ENCODE measurements at places on chromosomes 2 and 18.

DNA sequence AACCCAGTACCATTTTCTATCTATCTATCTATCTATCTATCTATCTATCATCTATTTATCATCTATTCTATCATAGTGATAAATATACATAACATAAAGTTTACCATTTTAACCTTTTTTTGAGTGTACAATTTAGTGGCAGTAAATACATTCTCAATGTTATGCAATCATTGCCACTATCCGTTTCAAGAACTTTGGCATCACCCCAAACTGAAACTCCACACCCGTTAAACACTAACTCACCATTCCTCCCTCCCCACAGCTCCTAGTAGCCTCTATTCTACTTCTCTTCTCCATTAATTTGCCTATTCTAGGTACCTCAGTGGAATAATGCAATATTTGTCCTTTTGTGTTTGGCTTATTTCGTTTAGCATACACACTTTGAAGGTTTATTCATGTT is 82.5 kb upstream of the KCNE4 start:
- DNase-seq = no peak

- DNase-seq = no peak
Measured at GRCh38 chr2:160270571-160271113, 70.6 kb upstream of the ITGB6 start.

DNA sequence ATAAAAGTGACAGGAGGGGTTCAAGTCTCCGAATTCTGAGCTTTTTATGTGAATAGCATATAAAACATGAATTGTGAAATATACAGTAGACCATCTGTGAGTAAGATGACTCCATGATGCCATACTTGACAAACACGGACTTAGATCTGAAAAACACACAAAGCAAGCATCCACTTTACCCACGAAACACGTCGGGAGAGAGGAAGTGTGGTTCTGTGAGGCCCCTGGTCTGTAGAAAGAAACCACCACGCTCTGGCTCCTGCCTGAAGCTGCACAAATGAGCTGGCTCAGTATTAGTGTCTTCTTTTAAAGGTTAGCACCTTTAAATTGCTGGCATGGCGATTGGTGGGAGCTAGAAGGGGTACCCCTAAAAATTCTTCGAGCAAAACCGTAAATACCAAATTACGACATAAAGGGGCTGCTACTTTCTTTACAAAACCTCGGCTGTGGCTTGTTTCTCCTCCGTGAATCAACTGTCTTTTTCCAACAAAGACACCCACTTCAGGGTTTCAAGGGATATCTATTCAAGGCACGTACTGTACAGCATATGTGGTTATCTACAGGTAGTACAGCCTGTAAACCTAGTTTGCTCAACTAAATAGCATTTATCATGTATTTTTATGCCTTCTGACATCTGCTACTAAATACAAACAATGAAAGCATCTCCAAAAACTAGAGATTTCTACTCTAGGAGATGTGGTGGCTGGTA is 70.9 kb downstream of the AFF3 start:
- DNase-seq = no peak

DNA sequence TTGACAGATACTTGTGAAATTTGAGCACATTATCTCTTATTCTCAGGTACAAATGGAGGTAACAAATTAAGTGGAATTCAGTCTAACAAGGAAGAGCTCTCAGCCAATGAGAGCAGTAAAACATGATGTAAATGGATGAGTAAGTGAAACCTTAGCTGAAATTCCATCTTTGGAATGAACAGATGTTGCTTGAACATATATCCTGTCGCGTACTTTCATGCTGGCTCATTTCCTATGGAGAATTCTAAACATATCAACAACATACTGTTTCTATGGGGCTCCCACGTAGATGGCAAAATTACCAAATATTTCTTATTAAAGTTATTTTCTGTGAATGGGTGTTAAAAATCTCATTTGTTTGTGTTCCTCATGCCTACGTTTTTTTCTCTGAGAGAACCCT is 256.3 kb upstream of the LINC00305 start:
- DNase-seq = no peak

DNA sequence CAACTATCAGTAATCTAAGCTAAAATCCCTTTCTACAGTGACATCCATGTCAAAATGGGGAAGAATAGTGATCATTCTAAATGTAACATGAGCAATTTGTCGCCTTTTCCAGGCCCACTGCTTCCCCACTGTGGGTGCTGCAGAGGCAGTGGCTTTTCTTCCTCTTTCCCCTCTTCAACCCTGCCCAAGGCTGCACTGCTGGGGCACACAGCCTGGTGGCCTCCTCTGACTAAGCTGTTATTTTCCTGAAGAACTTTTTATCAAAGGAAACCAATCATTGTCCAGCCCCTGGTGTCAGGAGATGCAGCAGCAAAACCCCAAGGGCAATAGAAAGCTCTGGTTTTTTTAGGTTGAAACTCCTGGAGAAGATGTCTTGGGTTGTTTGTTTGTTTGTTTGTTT is 117.6 kb upstream of the KLF7 start:
- DNase-seq = no peak

DNA sequence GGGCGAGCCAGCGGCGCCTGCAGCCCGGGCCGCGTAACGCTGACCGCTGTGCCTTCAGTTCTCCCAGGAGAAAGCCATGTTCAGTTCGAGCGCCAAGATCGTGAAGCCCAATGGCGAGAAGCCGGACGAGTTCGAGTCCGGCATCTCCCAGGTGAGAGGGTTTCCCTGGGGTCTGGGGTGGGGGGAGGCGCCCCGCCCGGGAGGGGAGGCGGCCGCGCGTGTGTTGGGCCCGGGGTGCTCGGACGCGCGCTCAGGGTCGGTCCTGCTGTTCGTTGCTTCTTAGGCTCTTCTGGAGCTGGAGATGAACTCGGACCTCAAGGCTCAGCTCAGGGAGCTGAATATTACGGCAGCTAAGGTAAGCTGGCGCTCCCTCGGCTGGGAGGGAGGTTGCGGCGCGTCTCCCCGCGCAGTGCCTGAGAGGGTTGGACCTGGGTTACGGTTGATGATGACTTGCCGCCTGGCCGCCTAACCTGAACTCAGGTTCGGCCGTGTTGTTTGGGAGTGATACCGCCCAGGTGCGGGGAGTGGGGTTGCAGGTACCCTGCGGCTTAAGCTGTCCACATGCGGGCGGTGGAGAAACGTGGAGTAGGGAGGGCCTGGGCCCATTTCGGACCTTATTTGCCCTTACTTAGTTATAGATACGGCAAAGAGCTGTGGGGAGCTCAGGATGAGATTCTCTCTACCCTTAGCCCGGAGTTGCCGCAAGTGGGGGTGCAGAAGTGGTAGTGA is 638 bp downstream of the RPS7 start:
- no peak for DNase-seq

- no peak for DNase-seq
Measured at GRCh38 chr2:191521608-191522208, 156.2 kb upstream of the NABP1 start.

DNA sequence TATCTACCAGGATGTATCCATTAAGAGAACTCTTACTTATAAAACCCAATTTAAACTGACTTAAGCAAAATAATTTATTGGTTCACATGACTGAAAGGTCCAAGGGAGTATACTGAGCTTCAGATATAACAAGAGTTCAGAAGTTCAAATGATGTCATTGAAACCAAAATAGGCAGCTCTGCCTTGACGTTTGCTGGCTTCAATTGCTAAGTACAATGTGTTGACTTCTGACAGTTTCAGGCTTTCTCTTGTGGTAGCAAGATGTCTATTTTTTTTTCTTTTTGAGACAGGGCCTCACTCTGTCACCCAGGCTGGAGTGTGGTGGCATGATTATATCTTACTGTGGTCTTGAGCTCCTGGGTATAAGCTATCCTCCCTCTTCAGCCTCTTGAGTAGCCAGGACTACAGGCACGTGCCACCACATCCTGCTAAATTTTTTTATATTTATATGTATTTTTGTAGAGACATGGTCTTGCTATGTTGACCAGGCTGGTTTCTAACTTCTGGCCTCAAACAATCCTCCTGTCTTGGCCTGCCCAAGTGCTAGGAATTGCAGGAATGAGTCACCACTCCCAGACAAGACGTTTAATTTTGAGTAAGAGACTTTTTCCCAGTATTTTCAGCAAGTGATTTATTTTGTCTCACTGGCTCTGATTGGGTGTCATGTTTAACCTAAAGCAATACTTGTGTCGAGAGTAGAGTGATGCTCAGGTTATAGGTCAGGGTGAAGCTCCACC is 184.8 kb downstream of the NR4A2 start:
- no peak for DNase-seq

- DNase-seq = no peak
Measured at GRCh38 chr2:188478724-188479123, 187.1 kb downstream of the GULP1 start.

- DNase-seq = peak; percentile 76
Measured at GRCh38 chr2:223418604-223419199, 183.5 kb downstream of the SCG2 start.

GRCh38 chr2:209208211-209208610 is 215.6 kb upstream of the MAP2 start:
- no peak for DNase-seq

DNA sequence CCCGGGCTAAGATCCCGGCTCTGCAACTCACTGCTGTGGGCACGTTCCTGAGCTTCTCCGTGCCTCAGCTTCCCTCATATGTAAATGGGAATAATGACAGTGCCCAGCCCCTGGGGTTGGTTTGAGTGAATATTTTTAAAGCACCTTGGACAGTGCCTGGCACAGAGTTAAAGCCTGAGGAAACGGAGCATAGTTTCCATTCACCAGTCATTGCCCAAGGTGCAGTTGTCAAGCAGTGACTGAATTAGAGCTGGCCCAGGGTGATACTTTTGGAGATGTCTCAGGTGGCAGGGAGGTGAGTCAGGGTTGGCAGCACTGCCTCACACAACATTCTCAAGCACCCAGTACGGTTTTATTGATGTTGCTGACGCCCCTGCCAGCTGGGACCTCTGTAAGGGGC is 12.2 kb downstream of the TMEM177 start:
- DNase-seq = no peak

DNA sequence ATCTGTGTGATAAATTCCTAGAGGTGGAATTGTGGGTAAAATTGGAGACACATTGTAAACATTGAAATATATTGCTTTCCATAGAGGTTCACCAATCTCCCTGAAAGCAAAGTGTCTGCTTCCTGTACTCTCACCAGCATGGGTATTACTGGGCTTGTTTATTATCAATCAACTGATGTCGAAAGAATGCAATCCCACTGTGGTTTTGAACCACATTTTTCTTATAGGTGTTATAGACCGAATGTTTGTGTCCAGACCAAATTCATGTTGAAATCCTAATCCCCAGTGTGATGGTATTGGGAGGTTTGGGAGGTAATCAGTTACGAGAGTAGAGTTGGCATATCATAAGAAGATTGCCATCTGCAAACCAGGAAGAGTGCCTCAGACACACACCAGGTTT is 1212.4 kb downstream of the LRP1B start:
- no peak for DNase-seq

DNA sequence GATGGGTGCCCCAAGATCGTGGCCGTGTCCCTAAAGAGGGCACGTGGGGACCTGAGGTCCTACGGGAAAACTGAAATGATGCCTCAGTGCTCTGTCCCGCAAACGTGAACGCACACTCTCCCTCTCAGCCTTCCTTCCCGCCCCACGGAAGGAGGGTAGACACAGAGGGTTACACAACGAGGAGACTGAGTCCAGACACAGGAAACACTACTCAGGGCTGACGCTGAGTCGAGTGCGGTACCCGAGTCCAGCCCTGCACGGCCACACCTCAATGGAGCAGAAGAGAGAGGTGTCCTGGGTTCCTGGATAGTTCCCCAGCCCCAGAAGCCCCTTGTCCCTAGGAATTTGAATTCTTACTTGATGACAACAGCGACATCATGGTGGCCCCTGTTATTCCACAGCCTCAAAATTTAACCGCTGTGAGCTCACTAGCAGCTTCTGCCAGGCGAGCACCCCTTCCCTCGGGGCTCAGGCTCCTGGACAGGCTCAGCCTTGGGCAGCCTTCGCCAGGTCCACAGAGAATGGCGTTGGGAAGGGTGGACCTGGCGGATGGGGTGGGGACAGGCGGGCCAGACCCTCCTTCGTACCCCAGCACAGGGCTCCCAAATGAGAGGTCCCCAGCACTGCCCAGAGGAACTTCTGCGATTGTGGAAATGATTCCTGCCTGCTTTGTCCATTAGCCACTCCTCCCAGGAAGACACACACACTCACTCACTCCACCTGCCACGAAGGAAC is 980 bp upstream of the RNPEPL1 start:
- no peak for DNase-seq

DNA sequence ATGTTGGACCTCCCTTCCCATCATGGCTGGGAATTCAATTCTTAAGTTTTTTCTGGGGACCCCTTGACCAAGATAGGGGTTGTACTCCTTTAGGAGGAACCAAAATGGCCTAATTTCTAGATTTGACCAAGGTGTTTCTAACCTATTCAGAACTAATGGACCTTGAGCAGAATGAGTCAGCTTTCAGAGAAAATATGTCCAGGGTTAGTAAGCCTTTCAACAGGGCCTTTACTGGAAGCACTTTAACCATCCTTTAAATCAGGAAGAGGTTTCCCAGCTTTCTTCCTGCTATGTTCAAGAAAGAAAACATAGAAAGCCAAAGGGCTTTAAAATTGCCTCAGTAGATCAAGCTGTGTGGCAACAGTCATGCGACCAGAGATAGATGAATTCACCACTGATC is 1184.9 kb upstream of the ACVR2A start:
- no peak for DNase-seq

DNA sequence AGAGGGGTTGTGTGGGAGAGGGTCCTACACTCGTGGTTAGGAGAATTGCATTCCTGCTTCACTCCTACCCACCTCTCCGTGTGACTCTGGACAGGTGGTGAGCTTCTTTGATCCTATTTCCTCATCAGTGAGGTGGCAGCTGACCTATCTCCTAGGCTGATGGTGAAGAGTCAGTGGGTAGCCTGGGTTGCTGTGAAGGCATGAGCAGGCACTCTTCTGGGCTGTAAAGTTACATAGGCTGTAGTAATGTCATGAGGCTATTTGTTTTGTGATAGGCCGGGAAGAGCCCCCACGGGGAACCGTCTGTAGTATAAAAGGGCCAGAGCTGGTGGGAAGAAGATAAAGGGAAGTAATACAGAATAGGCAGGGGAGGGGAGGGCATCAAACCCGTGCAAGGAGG is 83.8 kb downstream of the TMEM247 start:
- DNase-seq = no peak

DNA sequence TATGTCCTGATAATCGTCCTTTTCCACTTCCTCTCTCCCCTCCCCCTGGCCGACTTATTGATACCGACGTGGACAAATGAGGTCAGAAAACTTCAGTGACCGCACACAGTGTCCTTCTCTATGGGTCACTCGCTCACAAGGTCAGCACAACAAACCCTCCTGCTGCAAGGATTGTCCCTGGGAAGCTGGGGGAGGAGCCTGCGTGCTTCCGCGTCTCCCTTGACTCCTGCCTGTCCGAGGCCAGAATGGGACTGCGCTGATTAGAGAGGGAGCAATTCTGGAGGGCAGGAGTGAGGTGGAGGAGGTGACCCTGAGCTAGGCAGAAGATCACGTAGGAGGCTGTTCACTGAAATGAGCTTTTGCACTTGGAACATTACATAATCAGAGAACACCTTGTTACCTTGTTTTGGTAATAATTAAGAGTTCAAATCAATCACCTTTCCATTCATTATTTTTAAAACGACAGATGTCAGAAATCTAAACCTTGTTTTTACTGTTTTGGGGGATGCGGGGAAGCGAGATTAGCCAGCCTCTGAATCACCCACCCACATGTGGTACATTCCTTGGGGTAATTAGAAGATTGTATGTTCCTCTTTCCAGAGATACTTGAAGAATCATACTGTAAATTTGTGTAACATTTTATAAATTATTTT is 70.6 kb downstream of the CTAGE1 start:
- no peak for DNase-seq

GRCh38 chr2:113281910-113282746 is 3.4 kb upstream of the PAX8 start:
- no peak for DNase-seq

- no peak for DNase-seq
Measured at GRCh38 chr2:227816507-227817294, 3.1 kb downstream of the CCL20 start.

- no peak for DNase-seq
Measured at GRCh38 chr18:48367557-48367956, 41.6 kb downstream of the ZBTB7C start.
